ENCODE measurements at places on chromosomes 2 and 18.

GRCh38 chr2:202508686-202509085 lies 126.1 kb upstream of the FAM117B start:
- no peak for DNase-seq

GRCh38 chr2:112996635-112997034 lies 8.6 kb upstream of the IL36A start:
- DNase-seq = peak; percentile 59

GRCh38 chr2:100568989-100569388 lies 6.2 kb downstream of the PDCL3 start:
- DNase-seq = no peak

DNA sequence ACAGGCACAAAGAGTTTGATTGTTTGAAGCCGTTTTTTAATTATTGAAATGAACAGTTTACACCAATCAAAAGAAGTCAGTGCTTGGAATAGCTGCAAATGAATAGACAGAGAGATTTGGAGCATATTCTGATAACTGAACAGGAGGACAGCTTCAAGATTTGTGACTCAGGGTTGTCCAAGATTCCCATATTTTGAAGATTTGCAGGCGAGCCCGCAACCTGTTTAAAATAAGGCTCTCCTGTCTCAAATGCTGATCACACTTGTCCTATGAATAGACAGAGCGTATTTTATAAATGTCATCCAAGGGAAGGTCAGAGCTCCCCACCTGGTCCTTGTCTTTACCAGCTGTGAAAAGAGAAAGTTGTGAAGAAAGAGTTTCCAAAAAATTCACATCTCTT lies 198.7 kb downstream of the RNF144A start:
- DNase-seq = no peak

DNA sequence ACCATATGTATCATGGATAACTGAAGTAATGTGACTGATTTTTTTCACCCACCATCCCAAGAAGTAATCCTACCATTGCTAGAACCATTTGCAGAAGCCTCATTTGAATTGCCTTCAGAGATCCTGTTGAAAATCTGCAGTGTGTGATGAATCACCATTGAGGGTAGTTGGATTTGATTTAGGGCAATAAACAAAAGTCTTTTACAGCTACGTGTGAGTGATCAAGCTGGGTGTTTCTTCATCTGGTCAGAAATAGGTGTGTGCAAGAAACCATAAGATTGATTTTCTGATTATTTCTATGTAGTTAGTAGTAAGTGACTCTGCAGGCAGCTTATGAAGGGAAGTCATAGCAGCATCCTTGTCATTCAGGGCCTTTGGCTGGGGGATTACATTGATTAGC lies 159.6 kb downstream of the MGAT5 start:
- DNase-seq = no peak

GRCh38 chr18:51132256-51132935 lies 65.1 kb downstream of the MEX3C start:
- DNase-seq = no peak

All from T-helper 17 cell (primary cell).